ENCODE measurements at places on chromosomes 5 and 9.

- DNase-seq, result no peak
These were observed 85.7 kb upstream of the TNFAIP8 start for GRCh38 chr5:119270121-119270565.

DNA sequence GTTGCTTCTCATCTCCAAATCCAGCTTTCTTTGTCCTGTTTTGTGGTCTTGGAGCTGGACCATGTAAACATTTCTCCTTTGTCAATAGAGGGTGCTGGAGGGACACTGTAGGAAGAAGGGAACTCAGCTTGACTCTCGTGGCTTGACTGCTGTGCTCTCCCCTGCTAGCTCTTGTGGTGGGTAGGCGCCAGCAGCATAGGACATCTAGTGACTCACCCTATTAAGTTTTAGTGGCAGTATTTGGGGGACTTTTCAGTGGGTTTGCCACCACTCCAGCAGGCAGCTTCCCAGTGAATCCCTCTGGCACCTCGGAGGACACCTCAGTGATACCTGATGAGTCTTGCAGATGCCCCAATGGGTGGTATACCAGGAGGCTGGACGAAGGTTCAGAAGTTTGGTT, 97.8 kb downstream of the TSSK1B start:
- no peak for DNase-seq

DNA sequence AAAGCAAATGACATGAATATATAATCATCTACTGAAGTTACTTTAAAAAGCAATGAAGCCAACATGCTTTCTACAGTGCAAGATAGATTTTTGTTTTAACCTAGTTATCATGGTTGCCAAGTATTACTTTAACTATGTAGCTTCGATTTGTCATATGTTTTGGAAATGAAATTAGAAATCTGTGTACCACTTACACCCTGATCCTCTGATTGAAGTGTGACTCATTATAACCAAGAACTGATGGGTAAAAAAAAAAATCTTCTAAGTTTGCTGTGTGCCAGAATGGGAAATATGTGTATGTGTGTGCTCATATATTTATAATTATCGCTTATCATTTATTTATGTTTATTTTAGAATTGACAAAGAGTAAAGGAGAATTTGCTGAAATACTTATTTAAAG, 9.1 kb upstream of the CDC42SE2 start:
- DNase-seq, result no peak

DNA sequence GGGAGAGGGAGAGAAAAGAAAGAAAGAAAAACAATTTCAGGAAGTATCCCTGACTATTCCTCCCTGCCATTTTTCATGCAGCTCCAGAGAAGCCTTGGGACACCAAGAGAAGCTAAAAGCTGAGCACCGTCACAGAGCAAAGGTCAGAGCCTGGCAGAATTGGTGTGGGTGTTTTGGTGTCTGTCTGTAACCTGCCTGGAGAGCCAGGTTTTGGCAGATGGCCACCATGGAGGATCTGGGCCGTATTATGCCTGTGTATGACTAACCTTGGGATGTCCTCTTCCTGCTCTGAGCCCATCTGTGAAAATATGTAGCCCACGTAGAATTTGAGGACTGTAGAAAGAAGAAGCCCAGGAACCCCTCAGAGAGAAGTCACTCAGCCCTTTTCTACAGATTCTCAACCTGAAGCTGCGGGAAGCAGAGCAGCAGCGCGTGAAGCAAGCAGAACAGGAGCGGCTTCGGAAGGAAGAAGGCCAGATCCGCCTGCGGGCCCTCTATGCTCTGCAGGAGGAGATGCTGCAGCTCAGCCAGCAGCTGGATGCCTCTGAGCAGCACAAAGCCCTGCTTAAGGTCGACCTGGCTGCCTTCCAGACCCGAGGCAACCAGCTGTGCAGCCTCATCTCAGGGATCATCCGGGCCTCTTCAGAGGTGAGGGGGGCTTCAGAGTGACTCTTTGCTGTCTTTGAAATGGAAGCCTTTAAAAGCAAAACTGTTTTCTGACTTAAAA, 18.8 kb downstream of the GLE1 start:
- DNase-seq, result peak; percentile 49

- DNase-seq, result no peak
These were observed 70.4 kb downstream of the GADD45G start for GRCh38 chr9:89675058-89675742.

- DNase-seq, result no peak
These were observed 210.1 kb downstream of the PSAT1 start for GRCh38 chr9:78507037-78507436.

- no peak for DNase-seq
These were observed 105.7 kb upstream of the MEGF10 start for GRCh38 chr5:127184851-127185250.

DNA sequence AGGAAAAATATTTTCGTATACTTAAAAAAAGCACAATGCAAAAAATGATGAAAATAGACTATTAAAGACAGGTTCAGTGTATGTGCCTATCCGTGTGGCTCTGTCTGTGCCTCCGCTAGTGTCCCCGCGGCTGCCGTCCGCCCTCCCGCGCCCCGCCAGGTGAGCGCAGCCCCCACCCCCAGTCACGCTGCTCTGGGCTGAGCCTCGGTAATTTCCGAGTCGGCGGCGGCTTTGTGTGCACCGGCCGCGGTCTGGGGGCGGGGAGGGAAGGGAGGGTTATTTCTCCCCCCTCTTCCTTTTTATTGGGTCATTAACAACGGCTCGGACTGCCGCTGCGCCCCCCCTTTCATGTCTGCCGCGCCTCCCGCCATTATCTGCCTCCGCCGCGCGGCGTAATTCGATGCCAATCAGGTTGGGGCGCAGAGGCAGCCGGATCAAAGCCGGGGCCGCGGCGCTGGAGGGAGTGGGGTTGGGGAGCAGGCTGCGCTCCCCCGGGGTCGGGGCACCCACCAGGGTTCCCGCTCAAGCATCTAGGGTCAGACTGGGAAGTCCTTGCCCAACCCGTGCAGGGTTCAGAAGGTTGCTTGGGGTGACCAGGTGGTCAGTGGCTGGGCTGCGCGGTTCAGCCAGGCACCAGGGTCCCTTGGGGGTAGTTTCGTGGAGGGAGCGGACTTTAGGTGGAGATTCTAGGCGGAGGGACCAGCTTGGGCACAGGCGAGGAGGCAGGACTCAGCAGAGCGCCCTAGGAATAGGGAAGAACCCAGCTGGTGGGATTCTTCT, 39.5 kb upstream of the PSD2 start:
- DNase-seq, result peak; percentile 31

DNA sequence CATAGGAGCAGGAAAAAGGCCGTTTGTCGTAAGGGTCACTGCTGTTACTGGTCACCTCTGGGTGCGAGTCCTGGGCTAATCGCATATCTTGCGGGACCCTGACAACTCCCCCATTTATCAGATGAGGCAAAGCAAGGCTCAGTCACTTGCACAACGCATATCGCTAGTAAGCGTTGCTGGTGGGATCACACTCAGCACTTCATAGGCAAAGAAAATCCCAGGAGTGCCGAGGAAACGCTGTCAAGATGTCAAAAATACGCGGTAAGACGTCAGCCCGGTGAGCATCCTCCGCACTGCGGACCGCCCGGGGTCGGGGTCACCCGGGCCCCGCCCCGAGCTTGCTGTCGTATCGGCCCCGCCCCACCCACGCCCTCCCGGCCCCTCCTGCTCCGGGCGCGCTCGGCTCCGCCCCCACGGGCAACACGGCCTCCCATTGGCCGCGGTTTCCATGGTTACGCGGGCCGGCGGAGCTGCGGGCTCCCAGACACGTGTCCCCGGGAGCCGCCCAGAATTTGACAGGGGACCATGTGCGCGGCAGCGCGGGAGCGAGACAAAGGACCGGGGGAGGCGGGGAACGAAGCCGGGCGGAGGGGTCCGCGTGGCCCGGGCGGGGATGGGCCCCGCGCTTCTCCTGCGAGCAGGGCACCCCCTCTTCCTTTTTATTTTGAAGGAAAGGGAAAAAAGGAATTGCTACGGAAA, 80.2 kb upstream of the IER5L start:
- peak; percentile 95 for DNase-seq

DNA sequence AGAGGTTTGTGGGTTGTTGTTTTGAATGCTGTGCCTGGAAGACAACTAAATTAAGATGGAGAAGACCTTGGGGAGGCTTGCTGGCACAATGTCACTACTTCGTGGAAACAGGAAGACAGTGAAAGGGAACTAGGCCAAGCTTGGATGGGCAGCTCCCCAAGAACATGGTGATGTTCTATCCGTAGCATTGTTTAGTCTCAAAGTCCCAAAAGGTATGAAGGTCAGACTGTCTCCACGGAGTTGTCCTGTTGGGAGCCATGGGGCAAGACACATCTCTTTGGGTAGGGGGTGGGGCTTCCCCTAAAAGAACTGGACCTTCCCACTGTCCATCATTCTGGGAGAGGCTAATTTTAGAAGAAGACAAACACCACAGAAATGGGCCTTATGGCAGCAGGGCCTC, 140.5 kb downstream of the ENTREP1 start:
- DNase-seq, result no peak

DNA sequence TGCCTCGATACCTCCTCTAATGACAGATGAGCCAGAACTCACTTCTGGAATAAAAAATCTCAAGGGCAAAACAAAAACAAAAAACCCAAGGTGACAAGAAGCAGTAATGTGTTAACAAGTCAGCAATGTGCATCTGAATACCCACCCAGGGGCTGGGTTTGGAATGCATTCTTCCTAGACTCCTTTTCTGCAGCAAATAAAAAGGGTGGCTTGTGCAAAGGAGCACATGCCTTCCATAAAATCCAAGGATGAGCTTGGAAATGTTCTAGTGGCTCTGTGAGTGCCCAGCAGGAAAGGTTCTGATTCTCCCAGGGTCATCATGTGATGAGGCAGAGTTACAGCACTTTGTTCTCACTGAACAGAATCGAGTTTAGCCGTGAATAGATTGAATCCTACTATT, 599.9 kb downstream of the RAB3C start:
- no peak for DNase-seq

DNA sequence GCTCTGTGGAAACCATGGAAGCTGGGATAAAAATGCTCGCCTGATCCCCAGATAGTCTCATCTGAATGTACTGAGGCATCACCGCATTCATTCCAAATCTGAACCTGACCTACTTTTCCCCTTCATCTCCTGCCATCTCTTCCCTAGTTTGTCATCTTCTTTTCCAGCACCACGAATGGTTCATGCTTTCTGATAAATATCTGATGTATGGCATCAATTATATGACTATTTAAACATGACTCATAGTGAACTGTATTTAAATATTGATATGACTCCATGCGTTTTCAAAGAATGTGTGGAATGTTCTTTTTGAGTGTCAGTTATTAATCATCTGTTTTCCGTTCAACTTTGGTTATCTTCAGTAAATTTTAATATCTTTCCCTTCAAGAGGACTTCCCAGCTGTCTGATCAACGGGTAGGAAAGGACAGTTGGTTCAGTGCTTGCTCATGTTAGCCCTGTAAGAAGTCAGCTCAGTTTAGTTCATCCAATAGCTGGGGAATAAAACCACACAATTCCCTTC, 21.1 kb downstream of the BASP1 start:
- no peak for DNase-seq

DNA sequence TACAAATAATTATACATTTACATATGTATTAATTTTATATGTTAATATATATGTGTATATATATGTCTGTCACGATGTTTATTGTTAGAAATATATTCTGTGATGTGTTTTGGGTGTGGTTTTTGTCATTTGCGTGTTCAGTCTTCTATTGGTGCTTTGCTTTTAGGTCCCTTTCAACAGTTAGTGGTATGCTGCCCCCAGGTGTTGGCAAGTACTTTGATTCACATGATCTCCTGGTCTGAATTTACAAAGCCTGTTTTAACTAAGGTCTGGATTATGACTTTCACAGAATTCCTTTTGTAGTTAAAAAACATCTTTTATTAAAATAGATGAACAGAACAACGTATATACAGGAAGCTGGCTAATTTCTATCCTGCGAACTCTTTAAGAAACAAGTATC, 271.5 kb downstream of the CCDC171 start:
- no peak for DNase-seq

GRCh38 chr5:173271419-173271818, 36.4 kb upstream of the NKX2-5 start:
- DNase-seq, result no peak

GRCh38 chr9:110152704-110153374, 55.1 kb downstream of the C9orf152 start:
- no peak for DNase-seq

- DNase-seq, result no peak
These were observed 70.8 kb upstream of the UNC5A start for GRCh38 chr5:176739461-176740051.

- DNase-seq, result no peak
These were observed 12.2 kb upstream of the CARTPT start for GRCh38 chr5:71706906-71707305.

- DNase-seq, result no peak
These were observed 35.9 kb downstream of the FBXW2 start for GRCh38 chr9:120757026-120757913.
